HCT116 (cell line): ENCODE measurements at places on chromosomes 4 and X. TPM values are rescaled to one million over a fixed set of nuclear protein-coding genes. Genes with fewer than 3 reads are reported as not detected.

The VCX2 gene
- total RNA-seq, result not detected

The ADD1 gene
- 139 TPM for total RNA-seq

The CPZ gene
- total RNA-seq, result not detected

The GJB1 gene
- not detected for total RNA-seq

The DDIT4L gene
- 7.0 TPM for total RNA-seq

The ADH4 gene
- 0.25 TPM for total RNA-seq

The HMX1 gene
- 0.39 TPM for total RNA-seq

The GPC4 gene
- 9.7 TPM for total RNA-seq

The SHISA3 gene
- not detected for total RNA-seq

The PASD1 gene
- total RNA-seq, result not detected

The DGAT2L6 gene
- total RNA-seq, result not detected

The FAM47A gene
- not detected for total RNA-seq
